NCI-H1930 (cell line): ENCODE measurements at places on chromosomes 5 and 9.

DNA sequence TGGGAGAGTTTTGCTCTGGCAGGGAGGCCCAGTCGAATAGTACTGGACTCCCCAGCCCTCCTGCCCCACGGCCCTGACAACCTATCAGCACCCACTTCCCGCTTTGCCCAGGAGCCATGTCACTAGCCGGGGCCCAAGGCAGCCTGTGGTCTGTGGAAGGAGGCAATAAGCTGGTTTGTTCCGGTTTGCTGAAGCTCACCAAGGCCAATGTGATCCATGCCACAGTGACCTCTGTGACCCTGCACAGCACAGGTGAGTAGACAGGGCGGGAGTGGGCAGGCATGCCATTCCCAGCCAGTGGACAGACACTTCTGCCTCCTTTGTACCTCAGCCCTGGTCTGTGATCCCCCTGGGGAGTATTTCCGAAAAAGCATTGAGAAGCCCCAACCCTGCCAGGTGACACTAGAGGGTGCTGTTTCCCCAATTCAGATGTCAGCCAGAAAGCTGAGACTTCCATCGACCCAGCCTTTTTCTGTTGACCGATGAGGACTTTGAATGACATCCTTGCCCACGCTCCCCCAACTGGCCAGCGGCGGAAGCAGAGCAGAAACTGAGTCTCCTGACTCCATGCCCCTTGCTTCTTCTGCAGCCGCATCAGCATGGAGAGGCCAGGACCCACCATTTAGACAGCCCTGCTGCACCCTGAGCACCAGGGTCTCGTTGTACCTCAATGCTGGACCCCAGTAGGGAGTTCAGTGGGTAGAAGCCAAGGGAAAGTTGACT, 9.6 kb downstream of the PCYOX1L start:
- DNase-seq = peak; percentile 30

DNA sequence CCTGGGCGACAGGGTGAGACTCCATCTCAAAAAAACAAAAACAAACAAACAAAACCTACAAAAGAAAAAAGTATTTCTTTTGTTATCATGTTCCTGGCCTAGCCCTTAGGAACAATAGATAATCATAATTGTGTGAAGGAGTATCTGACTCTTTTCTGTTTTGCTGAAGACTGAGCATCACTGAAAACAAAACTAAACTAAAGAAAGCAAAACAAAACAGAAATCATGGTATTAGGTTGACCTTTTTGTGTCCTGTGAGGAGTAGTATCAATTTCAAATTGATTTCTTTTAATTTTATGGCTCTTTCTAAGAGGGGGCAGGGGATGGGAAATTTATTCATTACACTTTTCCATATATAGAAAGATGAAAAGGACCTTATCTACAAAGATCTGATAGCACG, 246.0 kb downstream of the YTHDC2 start:
- DNase-seq = no peak

DNA sequence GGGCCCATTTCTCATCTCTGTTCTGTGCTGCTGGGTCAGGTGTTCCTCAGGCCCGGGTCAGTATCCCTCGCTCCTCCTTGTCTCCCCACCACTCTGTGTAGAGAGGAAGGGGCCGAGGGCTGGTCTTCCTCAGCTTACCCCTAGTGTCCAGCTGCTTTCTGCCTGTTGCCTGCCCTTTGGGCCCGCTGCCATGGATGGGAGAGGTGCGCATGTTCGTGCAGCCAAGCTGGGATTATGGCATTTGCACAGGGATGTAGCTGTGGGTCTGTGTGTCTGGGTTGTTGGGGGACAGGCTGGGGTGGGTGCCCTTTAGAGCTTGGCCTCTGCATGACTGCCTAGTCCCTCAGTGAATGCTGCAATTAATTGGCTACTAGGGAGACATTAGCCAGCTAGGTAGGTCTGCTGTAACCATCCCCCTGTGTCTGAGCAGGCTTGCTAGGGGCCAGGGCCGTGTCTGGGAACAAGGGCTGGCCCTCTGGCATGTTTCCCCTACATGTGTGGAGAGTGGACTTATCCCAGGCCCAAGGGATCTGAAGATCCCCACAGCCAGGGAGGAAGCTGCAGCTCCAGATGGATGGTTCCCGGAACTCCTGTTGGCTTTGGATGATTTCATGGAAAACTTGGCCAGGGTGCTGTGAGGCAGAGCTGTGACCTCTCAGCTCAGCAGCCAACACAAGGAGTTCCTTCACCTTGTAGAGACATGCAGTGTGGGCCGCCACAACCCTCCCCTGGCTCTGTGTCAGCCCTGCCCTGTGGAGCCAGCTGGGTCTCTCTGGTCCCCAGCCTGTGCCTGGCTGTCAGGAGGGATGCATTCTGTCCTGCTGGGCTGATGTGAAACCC, 161.9 kb downstream of the MACROH2A1 start:
- DNase-seq = no peak

DNA sequence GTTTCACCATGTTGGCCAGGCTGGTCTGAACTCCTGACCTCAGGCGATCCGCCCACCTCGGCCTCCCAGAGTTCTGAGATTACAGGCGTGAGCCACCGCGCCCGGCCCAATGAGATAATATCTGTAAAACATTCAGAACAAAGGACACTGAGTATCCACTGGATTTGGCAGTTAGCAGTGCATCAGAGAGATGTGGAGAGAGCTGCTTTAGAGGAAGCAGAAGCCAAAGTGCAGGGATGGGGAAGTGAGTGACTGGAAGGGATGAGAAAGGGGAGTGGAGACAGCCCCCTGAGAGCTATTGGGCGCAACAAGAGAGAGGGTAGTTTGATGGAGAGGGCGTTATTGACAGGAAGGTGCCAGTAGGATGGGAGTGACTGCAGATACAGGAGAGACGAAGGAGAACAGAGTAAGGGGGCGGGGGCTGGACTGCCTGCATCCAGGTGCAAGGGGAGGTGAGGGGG, 157.5 kb upstream of the SHB start:
- DNase-seq = no peak

GRCh38 chr5:74534397-74535129, 106.0 kb downstream of the ENC1 start:
- DNase-seq = no peak

DNA sequence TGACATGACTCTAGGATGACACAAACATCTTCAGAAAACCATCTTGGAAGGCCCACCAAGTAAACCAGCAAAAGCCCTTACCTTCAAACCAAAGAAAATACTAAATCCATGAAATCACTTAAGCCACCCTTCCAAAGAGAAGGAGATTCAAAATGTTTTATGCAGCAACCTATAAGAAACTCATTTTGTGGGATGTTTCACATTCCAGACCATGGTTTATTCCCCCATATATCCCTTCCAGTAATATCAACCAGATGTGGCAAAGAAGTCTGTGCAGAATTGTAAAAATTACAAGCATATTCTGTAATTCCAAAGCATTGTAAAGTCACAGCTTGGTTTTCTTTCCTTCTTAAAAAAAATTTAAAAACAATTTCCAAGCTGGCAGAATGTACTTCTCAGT, 117.4 kb downstream of the SLIT3 start:
- no peak for DNase-seq

DNA sequence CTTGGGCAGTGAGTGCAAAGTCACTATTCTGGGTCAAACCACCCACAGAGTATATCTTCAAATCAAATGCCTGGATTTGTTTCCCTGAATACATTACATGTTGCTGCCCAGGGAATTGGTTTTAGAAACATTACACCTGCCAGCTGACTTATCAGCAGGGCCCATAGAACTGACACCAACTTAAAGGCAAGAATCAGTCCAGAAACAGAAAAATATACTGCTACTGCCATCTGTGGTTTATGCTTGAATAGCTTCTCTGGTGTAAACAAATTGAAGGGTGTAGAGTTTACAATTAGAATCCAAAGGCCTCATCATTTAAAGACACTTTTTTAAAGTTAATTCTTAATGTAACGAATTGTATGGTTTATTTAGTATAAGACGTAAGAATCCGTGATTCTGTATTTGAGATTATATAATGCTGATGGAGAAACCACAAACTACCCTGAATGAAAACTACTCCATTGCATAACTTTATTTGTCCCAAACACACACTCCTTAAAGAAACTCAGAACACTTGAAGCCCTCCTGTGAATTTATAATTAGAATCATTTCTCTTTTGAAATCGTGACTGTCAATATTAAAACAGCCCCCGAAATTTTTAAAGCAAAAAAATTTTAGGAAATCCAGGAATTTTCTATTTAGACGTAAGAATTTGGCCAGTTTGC, 6.2 kb downstream of the NR6A1 start:
- DNase-seq = no peak

DNA sequence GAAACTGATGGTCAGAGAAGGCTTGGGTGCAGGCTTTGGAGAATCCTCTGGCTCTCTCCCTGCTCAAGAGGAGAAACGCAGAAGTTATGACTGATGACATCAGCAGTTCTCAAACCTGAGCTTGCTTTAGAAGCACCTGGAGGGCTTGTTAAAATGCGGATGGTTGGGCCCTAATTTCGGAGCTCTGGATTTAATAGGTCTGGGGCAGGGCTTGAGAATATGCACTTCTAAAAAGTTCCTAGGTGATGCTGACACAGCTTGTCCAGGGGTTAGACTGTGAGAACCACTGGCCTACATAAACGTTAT, 26.4 kb downstream of the TBC1D2 start:
- no peak for DNase-seq

DNA sequence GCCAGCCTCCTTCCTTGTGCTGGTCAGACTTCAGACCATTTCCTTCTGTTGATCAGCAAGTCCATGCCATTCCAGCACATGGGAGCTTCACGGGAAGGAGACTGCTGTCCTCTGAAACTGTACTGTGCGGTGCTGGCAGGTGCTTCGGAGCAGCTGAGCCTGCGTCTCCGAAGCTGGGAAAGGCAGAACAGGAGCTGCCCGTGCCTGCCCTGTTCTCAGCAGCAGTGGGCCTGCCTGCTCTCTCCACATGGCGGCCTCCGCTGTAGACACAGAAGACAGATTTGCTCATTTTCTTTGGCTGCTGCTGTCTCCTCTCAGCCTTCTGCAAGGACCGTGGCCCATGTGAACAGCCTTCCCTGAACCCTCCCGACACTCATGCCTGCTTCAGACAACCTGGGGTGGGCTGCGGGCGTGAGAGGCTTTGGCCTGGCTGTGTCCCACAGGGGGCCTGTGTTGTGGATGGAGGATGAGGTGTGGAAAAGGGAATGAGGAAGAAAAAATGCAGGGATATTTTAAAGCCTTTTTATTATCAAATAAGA, 43.1 kb downstream of the HABP4 start:
- no peak for DNase-seq

GRCh38 chr5:97998941-97999340, 774.5 kb upstream of the RGMB start:
- no peak for DNase-seq

DNA sequence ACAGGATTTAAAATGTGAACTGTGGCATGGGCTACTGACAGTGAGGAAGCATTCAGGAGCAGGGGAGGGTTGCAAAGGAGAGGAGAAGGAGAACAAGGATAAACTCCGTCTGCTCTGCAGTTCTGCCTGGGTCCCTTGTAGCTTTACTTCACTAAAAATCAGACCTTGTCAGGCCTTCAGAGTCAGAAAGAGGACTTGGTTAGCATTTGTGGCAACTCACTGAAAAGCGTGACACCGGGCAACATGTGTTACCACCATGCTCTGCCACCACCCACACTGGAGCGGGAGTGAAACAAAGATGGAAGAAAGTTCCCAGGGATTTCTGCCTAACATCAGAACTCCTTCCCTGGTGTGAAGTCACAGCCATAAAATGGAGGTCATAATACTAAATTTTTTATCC, 19.3 kb downstream of the FYB1 start:
- DNase-seq = no peak

DNA sequence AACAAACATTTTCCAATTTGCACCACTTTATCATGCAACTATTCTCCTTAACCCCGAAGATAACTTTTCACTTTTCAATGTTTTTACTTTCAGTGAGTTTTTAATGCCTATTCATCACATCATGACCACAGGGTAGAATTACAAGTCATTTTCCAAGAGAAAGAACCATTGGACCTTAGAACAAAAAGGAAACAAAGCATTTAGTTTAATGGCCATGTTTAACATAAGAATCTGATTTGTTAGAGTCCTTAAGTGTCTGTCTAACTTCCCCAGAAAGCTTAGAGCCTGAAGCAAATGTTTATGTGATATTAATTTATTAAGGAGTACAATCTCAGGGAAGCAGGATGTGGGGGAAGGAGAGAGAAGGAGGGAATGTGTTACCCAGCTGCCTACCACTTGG, 325.8 kb upstream of the RIOK2 start:
- DNase-seq = no peak

DNA sequence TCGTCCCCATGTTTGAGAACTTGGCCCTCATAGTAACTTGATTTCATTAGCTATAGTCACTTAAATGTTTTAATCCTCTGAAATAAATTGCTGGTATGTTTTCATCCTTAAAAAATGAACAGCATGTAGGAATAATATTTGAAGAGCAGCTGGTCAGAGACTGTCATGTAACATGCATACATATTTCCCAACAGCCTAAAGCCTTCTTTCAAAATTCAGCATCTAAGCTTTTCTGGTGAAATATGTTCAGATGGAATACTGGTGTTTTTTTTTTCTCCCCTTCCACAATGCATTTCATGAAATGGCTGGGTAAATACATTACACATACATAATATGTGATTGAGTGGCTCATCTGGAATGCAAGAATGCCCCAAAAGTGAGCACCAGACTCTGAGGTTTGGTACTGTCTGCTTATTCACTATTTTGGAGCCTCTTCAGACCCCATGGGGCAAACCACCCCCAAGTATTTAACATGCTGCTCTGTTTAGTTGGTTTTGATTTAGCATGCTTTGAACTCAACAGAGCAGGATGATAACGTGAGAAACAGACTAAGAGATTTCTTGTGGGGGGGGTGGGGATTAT, 94.0 kb downstream of the SMARCA2 start:
- no peak for DNase-seq

- no peak for DNase-seq
Observed at GRCh38 chr5:104635227-104635626, 1072.6 kb upstream of the NUDT12 start.

- DNase-seq = no peak
Observed at GRCh38 chr9:110886832-110887231, 151.4 kb downstream of the LPAR1 start.

DNA sequence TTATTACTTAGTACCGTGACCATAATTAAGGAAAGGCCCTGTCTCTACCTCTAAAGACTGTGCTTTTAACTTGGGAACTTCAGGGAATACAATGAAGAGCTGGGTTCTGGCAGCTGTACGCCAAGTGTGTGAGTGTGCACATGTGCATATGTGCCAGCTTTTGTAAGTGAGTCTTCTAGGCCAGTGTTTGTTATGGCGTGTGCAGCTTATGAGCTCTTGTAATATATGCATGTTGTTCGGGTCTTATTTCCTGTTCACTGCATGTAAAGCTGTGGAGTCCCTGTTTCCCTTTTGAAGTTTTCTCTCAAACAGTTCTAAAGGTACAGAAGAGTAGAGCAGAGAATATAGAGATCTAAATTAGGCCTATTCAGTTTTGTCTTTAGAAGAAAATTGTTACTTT, 30.5 kb downstream of the TGFBR1 start:
- DNase-seq = no peak

DNA sequence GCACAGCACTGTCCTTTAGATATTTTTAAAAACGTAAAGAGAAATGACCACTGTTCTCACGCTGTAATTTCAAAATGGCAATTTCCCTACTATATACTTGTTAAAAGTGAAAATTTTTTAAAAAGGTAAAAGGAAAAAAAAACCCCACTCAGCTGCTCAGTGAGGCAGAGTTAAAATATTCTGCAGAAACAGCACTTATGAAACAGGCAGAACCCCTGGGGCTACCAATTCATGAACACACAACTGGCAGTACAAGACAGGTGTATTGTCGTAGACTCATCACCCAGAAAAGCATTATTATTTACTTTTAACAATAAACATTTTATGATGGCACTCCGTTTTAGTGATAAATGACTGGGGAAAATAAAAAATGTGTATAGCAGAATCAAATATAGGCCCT, 1.5 kb upstream of the RASGRF2 start:
- DNase-seq = no peak
